Stimulated activated CD4-positive, alpha-beta T cell treated with anti-CD3 and anti-CD28 coated beads, Interleukin-15, amount 100 ng/mL, for 1 hour (primary cell): ENCODE measurements at places on chromosomes 6 and 20.

GRCh38 chr6:14190191-14190928, 72.8 kb downstream of the CD83 start:
- DNase-seq: no peak

- no peak for DNase-seq
Observed at GRCh38 chr20:64247970-64248841, 7.3 kb upstream of the PCMTD2 start.

DNA sequence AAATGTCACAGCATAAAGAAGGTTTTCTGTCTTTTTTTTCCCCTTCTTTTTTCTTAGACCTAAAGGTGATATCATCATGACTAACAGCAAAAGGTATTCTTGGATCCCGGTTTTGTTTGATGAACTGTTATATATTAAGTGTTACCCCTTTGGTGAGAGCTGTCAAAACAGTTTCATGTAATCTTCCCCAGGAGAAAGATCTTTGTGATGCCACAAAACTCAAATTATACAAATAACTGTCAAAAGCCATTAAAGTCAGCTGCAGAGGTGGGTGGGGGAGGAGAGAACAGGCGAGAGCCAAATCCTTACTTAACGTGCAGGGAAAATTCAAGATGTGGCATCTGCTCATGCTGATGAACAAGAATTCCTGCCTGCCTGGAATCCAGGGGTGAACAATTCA, 258.2 kb downstream of the BMP7 start:
- DNase-seq: no peak

DNA sequence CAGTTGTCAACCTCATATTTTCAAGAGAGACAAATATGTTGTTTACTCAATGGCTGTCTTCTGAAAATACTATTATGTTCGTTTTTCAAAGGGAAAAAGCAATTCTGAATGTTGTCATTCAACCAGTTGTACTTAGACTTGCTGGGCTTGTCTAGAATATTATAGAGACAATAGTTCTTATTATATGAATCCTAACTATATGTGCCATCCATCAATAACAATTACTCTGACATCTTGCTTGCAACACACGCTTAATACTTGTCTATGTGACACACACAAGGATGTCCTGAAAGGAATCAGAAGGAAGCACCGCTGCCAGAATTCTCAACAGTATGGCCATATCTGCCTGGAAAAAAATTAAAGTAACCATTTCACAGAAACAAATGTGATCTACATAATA, 283.3 kb upstream of the NRSN1 start:
- no peak for DNase-seq

GRCh38 chr6:137911675-137912191, 44.7 kb downstream of the TNFAIP3 start:
- no peak for DNase-seq

DNA sequence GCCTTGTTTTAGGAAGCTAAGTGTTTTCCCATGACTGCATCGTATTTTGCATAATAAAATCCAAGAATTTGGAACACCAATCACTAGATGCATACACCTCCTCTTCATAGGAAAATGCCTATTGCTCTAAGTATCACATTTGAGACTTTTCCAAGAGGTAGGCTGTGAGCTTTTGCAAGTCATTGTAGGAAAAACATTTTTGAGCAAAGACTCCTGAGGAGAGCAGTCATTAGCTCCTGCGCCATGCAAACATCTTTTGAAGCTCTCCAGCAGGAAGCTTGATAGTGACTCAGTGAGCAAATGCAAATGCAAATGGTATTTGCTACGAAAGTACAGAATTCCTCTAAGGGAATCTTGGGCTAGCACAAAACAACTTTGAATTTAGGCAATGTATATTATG, 750.4 kb downstream of the QKI start:
- DNase-seq: no peak

DNA sequence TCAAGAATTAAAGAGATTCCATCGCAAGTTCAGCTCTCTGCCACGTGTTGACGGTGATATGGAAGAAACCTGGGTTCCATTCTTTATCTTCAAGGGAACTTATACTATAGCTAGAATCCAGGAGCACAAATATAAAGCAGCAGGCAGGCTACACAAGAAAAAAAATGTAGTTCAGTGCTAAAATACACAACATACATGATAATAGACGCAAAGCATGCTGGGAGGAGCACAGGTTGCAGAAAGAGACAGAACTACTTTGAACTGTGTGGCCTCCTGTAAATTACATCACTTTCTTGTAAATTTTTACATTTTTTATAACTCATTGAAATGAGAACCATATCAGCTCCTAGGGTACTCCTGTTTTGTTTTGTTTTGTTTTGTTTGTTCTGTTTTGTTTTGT, 53.8 kb upstream of the RBM24 start:
- no peak for DNase-seq

- no peak for DNase-seq
Observed at GRCh38 chr6:117591405-117591804, 10.9 kb downstream of the GOPC start.

DNA sequence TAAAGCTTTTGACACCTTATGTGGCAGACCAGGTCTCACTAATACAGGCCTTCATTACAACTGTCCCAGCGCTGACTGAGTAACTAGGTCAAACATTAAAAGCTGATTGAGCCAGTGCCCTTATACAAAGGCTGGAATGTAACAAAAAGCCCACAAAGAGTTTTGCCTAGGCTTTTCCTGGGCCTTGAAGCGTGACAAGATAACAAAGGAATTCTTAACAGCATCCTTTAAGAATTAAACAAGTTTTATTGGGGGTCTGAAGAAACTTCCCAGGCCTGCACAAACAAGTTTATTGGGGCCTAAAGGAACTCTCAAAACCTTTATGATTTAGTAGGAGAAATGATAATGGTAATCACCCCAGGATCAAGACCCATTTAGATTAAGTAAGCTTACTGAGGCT, 267.6 kb upstream of the FAM83B start:
- DNase-seq: no peak

DNA sequence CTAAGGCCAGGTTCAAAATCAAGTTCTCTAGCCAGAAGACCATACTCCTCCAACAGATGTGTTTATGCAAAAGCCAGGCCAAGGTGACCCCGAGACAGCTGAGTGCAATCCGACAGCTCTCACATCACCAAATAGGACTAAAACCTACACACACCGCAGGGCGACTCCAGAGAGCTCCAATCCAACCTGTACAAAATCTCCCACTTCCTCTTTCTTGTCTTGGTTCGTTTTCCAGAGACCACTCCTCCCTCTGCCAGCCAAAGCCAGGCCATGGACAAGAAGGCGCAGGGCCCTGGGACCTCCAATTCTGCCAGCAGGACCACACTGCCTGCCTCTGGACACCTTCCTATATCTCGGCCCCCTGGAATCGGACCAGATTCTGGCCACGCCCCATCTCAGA, 11.5 kb upstream of the NOP56 start:
- no peak for DNase-seq

- no peak for DNase-seq
Observed at GRCh38 chr20:62961310-62961783, 8.8 kb downstream of the SLC17A9 start.

DNA sequence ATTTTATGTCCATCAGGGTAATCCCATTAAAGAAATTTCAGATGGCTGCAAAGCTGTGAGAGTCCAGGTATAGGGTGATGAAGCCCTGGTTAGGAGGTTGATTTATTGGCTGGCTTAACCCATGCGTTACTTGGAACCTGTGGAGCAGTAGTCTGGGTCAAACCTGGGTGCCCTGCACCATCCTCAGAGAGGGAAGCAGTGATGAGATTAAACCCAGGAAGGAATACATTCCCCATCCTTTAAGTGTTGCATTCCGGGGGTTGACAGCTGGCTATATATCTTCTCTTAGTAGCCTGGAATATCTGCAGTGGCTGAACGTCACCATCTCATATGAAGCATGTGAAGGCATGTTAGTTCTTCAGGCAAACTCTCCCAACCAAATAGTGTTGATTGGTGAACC, 44.9 kb upstream of the JAG1 start:
- DNase-seq: no peak

DNA sequence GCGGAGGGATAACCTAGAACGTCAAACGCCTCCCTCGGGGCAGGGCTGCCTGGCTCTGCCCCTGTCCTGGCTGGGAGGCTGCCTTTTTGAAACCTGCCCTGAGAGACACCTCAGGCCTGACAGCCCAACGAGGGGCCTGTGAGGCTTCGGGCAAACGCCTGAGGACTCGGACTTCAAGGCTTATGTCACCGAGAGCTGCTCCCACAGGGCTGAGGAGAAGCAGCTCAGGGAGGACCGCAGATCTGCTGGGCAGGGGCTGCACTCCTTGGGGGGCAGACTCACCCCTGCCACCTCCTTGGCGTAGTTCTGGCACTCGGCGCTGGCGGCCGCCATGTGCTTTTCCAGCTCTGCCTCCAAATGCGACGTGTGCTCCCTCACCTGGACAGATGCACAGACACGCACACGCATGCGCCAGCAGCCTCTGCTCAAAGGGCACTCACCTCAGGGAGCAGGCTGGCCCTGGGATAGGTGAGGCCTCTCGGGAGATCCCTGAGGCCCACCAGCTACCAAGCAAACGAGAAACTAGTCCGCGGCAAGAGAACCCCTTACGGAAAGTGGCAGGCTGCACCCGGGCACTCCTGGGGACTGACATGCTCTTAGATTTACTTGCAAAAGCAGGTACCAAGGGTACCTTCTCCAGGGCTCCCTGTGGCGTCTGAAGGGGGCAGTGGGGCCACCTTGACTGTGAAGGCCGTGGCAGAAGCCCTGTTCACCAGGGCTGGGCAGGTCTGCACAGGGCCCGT, 49.6 kb downstream of the DSTN start:
- peak; percentile 0 for DNase-seq

GRCh38 chr20:25309395-25310267, 61.7 kb downstream of the PYGB start:
- no peak for DNase-seq

- no peak for DNase-seq
Observed at GRCh38 chr20:61236713-61237112, 15.3 kb upstream of the CDH4 start.

DNA sequence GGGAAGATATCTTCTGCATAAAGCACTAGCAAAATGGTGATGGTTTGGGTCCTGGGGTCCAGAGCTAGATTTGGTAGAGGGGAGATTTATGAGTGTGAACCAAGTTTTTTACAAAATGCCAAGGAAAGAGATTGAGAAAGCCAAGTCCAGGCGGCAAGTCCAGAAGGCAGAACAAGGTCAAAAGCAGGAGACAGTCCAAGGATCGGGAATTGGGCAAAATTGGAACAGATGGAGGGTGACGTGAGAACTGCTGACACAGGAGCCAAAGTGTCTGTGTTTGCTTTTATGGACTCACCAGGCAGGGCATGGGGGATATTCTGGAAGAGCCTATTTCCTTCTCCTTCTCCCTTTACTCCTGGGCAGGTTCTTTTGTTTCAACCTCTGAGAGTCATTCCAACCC, 4.1 kb downstream of the NHLRC1 start:
- DNase-seq: no peak

GRCh38 chr20:43723735-43724134, 3.1 kb downstream of the GTSF1L start:
- DNase-seq: no peak

DNA sequence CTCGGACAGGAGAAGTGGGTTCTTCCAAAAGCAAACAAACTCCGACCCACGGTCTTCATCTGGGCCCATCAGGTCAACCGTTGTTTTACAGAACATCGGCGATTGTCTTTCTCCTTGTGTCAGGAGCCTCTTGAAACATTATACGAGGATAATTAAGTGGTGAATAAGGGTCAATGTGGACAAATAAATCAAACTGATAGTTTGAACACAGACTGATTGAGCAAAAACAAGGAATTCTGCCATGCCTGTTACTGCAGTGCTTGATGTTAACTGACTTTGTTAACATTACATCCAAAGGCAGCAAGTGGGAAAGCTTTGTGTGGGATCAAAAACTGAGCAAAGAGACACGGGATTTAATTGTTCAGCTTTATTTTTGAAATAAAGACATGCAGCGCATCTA, 101.1 kb upstream of the IFNGR1 start:
- no peak for DNase-seq

DNA sequence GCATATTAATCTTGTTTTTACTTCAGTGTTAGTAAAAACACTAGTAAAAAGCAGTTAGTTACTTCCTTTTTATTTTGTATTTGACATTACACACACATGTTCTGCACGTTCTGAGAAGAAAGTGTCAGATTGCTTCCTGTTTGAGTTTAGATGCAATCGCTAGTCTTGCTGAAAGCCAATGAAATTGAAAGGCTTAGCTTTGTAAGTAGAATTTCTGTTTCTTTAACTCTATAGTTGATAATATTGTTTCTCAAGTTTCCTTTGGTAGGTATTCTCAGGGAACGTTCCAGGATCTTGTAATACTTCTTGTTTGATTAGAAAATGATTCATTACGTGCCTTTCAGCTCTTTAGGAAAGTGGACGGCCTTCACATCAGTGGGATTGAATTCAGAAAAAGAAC, 55.0 kb downstream of the CDKAL1 start:
- no peak for DNase-seq

DNA sequence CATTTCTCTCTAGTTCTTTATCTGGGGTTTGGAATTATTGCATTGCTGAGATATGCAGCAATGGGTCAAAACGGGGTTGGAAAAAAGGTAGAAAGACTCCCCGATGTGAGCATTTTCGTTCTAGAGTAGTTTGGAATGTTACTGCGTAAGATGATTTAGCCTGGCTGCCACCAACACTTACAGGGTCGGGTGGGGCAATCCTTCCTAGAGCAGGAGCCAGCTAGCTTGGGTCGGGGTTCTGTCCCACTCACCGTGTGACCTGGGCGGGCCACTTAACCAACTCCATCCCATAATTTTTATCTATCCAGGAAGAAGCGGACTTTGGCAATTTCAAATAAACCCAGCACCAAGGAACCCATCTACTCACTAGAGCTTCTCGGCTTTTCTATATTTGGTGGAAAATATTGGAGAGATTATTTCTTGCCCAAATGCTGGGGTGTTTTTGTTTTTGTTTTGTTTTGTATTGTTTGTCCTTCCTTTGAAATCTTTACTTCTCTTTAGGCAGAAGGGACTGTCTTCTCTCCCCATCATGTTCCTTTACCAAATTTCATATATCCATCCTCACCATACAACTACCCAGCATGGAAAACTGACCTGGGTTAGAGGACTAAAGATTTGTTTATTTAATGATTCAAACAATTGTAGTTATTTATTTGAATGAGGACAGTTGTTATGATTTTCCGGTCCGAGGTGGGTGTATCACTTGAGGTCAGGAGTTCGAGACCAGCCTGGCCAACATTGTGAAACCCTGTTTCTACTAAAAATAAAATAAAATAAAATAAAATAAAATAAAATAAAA, 72.4 kb downstream of the GPX5 start:
- DNase-seq: no peak

DNA sequence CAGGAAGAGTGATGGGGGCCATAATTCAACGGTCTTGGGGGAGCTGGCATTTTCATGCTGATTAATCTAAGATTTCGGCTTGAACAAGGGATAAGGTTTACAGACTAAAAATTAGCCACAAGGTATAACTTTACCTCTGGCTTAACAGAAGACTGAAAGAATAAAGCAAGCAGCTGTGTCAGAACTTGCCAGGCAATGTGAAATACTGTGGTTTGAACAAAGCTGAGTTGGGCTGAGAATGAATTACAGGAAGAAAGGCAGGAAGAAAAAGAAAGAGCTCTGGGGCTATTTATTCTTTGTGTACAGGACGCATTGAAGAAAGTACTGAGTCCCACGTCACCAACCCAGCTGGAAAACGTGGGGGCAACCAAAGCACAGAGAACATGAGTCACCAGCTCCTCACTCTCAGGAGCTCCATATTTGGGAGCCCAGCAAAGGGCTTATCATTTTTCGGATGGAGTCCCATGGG, 121.5 kb upstream of the NEDD9 start:
- DNase-seq: no peak
